ENCODE measurements at places on chromosomes 16 and 17.

DNA sequence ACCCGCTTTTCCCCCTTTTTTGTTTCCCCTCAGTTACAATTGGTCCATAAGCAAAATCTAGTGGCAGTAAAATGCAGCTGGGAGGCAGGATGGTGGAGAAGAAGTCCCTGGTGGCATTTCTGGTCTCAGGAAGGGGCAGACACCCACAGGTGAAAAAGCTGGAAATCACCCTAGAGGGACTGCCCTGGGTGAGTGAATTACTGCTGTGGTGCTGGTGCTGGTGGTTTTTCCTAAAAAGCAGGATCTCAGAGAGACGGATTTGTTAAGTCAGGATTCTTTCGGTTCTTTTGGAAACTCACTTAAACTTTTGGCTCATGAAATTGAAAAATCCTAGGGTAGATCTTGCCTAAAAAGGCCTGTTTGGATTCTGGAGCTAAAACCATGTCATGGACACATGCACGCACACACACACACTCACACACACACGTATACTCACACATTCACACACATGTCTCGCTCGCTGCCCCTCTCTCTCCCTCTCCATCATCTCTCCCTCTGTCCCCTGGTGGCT, 65.8 kb downstream of the NKD1 start:
- no peak for DNase-seq

DNA sequence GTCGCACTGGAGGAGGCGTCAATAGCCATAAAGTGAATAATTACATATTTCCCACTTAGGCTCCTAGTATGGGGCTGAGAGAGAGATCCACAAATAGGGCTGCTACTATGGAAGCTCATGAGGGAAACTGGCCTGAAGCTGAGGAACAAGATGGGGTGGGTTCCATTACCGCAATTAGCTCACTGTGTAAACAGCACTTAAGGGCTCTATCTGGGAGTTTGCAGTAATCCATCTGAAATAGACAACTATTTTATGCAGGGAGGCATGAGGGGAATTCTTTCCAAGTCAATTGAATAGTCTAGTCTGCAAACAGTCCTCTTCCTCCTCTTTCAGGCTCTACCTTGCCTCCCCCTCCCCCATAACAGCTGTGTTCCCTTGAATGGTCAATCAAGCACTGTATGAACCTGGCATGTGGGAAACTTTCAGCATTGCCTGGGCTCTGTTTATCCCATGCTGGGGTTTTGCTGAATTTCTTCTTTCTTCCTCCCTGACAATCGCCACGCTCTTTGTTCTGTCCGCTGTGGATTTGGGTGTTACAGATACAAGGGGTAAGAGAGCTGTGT, 56.1 kb upstream of the MAF start:
- DNase-seq: no peak

DNA sequence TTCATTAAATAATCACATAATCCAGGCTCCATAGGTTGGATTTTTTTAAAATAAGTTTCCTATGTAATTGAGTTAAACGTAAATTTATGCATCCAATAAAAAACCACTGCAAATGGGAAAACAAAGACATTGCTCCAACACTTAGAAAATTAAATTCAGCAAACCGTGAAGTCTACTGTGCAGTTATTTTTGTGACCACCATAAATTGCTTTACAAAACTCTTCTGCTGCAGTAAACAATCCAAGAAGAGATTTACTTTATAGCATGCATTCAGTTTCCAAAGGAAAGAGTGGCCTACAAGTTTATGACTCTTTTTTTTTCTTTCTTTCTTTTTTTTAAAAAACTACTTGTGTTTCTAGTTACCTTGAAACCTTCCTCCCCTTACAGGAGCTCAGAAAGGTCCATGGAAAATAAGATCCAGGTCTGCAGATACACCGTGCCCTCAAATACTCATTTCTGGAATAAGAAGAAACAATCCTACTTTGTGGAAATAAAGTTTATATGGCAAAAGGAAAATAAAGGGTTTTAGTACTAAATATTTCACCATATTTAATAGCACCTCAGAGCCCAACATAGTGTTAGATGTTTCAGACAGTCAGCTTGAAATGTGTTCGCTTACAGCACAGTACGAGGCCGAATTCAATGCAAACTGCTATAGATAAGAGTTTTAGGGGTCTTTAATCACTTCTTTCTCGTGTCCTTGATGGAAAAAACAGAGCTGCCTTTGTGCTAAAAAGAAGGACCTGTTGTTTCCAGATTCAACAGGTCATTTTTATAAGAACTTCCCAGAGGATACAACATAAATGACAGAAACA, 3.2 kb downstream of the HS3ST3A1 start:
- no peak for DNase-seq

DNA sequence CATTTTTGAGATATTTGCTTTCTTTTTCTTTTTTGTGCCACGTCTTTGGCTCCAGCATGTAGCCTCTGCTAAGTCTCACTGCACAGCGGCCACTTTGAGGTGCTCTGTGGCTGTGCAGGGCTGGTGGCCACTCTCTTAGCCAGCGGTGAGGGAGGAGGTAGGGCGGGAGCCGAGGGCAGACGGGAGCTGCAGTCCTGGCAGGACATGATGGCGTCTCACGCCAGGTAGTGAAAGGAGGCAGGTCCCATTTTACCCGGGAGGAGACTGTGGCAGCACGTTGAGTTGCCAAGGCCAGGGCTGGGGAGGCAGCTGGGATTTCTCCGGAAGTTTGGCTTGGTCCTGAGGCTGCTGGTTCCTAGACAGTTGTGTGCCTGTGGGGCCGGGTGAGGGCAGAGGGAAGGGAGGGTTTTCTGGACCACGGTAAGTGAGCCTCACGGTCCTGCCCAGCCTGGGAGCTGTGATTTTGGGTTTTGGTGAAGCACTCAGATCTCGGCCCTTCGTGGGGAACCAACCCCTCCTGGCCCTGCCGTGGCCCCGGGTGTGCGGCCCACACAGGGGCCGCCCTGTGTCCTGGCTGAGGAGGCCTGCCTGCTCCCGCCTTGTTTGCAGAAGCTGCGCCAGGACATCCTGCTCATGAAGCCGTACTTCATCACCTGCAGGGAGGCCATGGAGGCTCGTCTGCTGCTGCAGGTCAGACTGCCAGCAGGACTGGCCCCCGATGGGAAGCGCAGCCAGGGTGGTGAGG, 14.4 kb downstream of the DEF8 start:
- no peak for DNase-seq

- no peak for DNase-seq
Observed at GRCh38 chr16:19137201-19138128, 23.7 kb downstream of the ITPRIPL2 start.

- DNase-seq: no peak
Observed at GRCh38 chr17:78655251-78655940, 78.2 kb upstream of the DNAH17 start.

DNA sequence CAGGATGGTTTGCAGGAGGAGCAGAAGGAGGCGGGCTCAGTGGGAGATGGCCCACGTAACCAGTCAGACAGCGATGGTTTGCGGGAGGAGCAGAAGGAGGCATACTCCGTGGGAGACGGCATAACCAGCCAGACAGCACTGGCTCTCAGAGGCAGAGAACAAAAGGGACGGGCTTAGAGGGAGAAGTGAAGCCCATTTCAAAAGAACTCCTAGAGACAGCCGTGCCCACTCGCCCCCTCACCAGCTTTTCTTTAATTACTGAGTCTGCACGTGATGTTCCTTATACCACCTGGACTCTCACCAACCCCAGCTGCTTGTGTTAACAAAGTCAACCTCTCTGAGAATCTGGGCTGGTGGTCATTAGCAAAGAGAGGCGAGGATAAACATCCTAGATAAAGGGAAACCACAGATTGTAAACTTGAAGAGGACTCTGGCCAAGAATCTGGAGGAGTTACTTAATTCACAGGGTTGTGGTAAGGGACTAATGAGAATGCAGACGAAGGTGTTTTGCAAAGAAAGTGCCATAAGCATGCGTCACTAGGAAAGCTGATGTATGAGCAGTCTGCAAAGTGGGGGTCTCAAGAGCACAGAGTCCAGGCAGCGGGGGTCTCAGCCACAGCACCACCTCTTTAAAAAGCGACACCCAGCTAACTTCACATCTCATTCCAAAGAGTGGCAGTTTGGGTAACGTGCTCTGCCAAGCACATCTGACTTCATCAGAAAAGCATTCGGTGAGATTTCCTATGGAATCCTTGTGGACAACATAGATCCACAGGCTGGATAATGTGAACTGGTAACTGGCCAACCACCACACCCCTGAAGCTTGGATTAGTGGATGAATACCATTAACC, 51.7 kb downstream of the NXN start:
- DNase-seq: peak; percentile 97

- DNase-seq: no peak
Observed at GRCh38 chr17:5097101-5097834, 14.4 kb downstream of the ZNF232 start.

- DNase-seq: peak; percentile 82
Observed at GRCh38 chr16:2388875-2389433, 40.3 kb upstream of the CCNF start.

GRCh38 chr16:81668243-81669097, 110.6 kb upstream of the PLCG2 start:
- no peak for DNase-seq

- no peak for DNase-seq
Observed at GRCh38 chr17:77846531-77847085, 111.9 kb upstream of the TNRC6C start.

DNA sequence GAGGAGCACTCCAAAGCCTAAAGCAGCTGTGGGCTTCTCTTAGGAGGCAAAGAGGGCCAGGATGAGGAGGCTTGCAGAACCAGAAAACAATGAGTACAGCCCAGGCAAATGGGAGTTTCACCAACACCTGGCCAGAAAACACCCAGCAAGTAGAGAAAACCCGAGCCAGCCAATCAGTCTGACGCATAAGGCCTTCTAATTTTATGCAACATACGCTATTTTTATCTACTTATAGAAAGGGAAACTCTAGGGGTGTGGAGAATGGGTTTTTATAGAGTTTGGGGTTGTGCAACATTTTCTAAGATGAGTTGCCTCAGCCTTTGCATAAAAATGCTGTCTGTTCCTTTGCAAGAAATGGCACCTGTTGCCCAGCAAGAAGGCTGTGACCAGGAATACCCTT, 529.0 kb upstream of the CDH5 start:
- DNase-seq: no peak

DNA sequence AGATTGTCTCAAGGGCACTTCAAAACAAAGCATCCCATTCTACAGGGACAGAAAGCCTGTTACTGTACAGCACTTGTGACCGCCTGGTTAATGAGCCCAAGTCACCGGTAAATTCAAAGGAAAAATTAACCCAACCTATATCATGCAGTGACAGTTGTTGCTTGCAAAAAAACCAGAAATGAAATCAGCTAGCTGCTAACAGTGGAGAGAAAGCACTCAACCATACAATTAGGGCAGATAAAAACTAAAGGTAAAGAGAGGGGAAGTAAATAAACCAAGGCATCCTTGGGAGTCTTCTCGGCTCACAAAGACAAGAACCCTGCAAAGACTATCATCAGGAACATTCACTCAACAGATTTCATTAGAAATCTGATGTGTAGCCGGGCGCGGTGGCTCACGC, 5.9 kb downstream of the RETREG3 start:
- DNase-seq: no peak

DNA sequence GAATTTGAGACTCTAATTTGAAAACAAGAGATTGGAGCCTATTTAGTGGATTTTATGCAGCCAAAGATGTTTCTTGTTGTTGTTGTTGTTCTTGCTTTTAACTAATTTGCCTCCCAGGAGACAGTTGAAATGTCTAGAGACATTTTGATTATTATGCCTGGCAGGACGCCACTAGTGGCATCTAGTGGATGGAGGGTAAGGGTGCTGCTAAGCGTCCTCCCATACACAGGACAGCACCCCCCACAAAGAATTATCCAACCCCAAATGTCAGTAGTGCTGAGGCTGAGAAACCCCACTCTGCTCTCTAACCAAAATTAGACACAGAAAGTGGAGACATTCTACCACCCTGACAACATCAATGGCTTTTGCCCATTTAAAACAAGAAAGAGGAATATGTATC, 15.4 kb upstream of the HSBP1 start:
- DNase-seq: no peak

DNA sequence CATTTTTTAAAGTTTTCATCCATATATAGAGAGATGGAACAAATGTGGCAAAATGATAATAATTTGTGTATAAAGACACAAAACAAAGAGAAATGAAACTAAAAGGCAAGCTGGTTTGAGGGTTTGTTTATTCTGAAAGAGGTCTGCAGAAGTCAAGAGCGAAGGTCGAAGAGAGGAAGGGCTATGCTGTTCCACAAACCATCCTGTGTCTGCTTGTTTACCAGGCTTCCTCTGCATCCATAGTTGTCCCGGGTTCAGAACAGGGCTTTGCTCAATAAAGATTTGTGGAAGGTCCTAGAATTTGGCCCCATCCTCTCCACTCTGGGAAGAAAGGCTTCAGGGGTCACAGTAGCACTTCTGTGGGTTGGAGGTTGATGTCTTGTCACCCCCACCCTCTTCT, 2.4 kb upstream of the MARVELD3 start:
- no peak for DNase-seq

- DNase-seq: peak; percentile 75
Observed at GRCh38 chr17:35747540-35748017, 5.5 kb downstream of the GAS2L2 start.

DNA sequence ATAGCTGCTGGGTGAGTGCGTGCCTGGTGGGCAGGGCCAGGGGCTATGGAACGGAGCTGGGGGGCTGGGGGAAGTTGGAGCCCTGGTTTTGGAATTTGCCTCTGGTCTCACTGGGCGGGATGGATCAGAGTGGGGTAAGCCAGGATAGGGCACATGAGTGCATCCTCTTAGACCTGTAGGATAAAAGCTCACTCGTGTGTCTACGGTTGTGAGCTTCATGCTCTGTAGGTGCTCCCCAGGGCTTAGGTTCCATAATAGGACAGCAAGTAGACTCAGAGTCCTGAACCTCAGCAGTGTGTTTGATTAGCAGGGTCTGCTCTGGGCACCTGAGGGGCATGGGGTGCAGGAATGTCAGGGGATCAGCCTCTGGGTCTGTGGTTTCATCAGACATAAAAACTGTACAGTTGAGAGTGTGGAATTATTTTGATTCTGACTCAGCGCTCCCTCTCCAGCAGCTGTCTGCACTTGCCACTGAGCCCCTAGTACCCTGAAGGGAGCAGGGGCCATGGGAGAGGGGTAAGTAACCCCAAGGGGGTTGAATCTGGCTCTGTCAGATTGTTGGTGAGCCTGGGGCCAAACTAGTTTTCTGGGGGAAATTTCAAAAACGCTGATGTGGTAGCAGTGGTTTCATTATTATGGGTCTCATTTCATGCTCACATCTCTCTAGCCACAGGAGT, 84.2 kb upstream of the LGALS9 start:
- peak; percentile 44 for DNase-seq

All from IMR-90 (cell line).